ENCODE measurements at places on chromosomes 5 and 9. TPM values are rescaled to one million over a fixed set of nuclear protein-coding genes. Genes with fewer than 3 reads are reported as not detected.

The SPAG8 gene
- total RNA-seq, result 0.61 TPM

The CA9 gene
- total RNA-seq, result not detected

The TMEM141 gene
- total RNA-seq, result 33.0 TPM

GRCh38 chr5:121624035-121624434 is 227.6 kb upstream of the FTMT start:
- DNase-seq, result no peak

DNA sequence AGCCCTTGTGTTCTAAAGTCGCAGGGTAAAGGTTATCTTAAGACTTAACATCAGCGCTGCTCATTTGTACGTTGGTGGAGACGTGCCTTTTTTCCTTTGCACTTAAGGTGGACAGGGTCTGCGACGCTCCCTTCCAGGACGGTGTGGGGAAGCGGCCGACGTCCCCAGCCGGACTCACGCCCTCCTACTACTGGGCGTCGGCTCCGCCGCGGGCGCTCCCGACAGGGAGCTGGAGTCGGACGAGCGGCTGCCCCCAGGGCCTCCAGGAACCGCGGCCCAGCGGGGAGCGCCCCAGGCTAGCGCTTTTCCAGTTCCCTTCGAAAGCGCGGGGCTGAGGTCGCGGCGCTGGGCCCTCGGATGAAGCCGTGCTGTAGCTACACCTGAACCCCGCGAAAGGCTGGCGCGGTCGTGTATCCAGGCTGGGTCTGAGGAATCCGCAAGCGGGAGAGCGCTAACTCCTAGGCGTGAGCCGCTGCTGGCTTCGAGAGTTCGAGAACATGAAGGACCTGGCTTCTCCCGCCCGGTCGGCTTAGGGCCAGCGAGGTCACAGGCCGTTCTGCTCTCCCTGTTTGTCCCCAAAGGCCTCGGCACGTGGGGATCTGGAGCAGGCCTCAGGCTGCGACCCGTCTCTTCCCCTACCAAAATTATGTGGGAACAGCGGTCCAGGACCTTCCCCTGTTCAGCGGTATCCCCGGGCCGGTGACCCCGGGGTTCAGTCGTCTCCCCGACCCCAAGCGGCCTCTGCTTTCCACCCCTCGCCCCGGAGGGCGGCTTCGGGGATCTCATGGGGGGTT is 3.8 kb upstream of the DMRT3 start:
- no peak for DNase-seq

GRCh38 chr5:2998106-2998505 is 246.6 kb upstream of the IRX2 start:
- no peak for DNase-seq

All from mesenteric fat pad (tissue), 1 donor.